ENCODE measurements at places on chromosomes 16 and 17.

DNA sequence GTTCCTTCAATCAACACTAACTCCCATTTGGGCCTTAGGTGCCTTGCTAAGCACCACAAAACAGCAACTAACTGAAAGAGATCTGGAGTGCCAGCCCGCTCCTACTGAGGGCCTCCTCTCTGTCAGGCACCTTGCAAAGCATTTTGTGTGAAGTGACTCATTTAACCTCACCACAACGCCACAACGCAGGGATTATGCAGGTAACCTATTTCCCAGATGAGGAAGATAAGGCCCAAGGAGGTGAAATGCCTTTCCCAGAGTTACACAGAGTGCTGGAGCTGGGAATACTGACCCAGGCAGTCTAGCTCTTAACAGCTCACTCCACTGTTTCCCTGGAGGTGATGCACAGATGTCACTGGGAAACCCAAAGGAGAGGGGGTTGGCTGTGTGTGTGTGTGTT lies 32.8 kb downstream of the DRC3 start:
- DNase-seq, result no peak

GRCh38 chr17:77363821-77364361 lies 223.1 kb downstream of the SEC14L1 start:
- DNase-seq, result no peak

DNA sequence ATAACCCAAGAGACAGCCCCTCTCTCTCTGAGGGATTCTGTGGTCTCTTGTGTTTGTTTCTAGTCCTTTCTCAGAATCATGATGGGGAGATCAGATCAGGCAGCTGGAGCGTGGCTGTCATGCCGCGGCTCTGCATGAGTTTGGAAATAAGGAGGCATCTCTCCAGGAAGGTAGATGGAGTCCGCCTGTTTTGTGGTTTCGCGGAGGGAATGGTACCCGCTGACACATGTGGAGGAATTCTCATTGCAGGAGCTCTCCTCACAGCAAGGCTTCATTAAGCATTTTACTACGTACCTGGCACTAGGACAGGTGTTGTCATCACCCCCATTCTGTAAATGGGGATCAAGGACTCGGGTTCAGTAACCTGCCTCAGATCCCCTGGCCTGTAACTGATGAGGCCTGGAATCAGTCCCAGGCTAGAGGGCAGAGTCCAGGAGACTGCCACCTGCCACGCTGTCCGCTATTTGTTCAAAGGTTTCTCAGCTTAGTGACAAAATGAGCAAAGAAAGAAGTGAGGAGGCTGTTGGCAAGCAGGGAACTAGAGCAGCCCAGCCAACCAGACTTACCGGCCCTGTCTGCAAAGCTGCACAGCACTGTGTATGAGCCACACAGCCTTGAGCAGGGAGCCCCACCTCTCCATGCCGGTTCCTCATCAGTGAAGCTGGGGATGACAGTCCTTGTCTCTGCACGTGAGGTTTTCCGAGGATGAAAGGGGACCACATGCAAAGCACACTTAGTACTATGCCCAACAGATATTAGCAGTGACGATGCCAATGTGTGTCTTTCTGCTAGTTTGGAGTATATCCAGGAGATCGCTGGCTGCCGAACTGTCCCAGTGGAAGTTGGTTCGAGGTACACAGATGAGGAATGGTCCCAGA lies 11.0 kb downstream of the KDM8 start:
- DNase-seq, result no peak

DNA sequence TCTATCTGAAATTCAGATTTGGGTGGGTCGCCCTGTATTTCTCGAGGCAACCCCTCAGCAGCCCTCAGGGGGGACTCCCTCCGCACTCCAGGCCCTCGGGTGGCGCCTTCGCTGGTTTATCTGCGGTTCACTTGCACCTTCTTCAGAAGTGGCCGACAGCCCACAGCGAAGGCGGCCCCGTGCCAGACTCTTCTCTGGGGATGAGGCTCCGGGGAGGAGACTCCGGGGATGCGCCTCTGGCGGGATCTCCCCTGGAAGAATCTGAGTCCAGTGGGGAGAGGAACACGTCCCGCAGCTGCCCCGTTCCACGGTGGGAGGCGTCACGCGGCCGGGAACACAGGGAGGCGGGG lies 63.9 kb upstream of the DNAJA2 start:
- no peak for DNase-seq

DNA sequence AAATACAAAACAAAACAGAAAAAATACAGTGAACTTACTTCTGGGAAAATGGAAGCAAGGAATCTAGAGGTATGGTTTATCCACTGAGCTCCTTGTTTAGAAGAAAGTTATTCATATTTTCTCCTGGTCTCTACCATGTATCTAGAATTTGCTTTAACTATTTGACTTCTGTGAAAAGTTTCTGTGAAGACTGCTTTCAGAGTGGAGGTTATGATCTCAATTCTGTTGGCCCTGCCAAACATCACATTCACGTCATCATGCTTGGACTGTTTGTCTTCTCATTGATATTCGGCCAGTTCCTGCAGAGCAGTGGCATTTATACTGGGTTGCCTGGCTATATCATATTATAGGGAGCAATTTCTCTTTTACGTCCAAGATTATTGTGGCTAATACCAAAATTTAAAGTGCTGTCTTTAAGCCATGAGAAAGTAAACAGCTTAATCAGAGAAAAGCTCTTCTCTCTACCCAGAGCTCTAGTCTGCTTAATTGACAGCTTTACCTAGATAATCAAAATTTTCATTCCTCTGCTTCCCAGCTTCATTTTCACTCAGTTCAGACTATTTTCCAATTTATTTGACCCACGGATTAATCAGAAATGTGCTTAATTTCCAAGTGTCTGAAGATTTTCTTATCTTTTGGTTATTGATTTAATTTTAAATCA lies at the start of gene ABCA8:
TSS of gene ABCA8 (minus strand) at position 212 of the 661 bp plus-strand sequence. CDS start 13,358 bp downstream, outside the sequence.
- DNase-seq, result no peak

DNA sequence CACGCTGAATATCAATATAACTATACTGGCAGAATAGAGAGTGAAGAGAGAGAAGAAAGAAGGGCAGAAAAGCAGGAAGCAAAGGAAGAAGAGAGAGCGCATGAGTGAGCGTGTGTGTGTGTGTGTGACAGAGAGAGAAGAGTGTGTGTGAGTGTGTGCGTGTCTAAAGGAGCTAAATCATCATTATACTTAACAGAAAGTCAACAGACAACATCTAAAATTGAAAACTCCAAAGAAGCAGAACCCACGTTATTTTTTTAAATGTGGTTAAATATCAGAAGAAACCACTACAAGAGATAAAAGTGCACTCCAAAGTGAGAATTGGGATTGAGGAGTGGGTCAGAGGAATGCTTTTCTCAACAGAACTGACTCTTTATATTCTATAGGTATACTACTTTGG lies 77.2 kb downstream of the BRIP1 start:
- DNase-seq, result no peak

- DNase-seq, result no peak
Observed at GRCh38 chr17:57537524-57538410, 207.3 kb downstream of the CCDC182 start.

- DNase-seq, result no peak
Observed at GRCh38 chr16:55658898-55659420, 3.2 kb downstream of the SLC6A2 start.

DNA sequence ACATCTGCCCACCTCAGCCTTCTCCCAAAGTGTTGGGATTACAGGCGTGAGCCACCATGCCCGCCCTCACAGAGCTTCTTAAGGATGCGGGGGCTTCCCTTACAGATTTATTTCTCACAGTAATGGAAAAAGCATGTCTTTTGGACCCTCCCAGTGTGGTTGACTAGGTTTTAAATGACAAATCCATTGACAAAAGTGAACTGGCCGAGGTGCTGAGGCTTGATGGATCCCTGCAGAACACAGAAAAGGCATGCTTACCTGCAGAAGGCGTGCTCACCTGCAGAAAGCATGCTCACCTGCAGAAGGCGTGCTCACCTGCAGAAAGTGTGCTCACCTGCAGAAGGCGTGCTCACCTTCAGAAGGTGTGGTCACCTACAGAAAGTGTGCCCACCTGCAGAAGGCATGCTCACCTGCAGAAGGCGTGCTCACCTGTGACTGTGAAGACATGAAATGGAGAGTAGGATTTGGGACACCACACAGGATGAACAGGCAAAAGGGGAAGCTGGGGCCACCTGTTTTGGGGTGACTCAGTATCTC lies 15.1 kb upstream of the BBS2 start:
- no peak for DNase-seq

GRCh38 chr16:64151990-64152767 lies 969.7 kb downstream of the CDH11 start:
- no peak for DNase-seq

- no peak for DNase-seq
Observed at GRCh38 chr16:27088216-27088615, 21.5 kb downstream of the C16orf82 start.

DNA sequence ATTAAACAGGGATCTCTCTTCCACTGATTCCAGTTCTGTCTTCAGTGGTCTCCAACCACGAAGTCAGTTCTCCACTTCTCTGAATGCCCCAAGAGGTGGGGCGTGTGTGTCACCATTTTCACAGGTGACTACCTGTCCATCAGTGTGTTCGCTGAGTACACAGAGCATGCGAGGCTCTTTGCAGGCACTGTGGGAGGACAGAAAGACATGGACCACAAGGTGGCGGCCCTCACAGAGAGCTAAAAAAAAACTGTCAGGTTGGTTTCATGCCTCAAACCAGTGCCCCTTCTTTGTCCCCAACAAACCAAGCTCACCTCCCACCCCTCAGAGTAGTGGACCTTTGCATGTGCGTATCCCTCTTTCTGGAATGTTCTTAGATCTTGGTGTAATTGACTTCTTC lies 13.8 kb downstream of the EMP2 start:
- DNase-seq, result no peak

DNA sequence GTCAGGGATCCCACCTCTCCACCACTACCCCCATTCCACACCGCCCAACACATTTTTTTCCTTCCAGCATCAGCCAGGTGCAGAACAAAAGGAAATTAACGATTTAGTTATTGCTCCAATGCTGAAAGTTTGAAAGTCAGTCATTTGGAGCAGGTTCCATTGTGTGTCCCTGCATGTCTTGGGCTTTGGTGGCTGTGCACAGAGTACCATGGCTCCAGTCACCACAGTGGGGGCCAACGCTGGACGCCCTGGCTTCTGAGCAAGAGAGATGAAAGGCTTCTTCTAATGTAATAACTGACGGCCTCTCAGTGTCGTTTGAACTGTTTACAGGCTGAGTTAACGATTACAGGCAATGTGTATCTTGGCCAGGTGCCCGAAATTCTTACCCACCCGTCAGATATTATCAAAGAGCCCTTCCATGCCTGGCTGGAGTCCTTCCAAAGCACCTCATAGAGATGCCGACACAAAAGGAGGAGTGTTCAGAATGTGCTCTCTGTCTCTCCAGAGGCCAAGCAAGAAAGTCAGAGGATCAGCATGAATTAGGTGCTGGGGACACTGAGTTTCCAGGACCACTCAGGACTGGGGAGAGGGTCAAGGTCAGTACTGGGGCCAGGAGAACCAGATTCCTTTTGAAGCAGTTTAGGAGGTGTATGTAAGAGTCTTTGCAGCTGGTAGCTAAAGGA lies 25.9 kb downstream of the RNF43 start:
- DNase-seq, result no peak

GRCh38 chr16:67388591-67388990 lies 4.7 kb downstream of the TPPP3 start:
- no peak for DNase-seq

DNA sequence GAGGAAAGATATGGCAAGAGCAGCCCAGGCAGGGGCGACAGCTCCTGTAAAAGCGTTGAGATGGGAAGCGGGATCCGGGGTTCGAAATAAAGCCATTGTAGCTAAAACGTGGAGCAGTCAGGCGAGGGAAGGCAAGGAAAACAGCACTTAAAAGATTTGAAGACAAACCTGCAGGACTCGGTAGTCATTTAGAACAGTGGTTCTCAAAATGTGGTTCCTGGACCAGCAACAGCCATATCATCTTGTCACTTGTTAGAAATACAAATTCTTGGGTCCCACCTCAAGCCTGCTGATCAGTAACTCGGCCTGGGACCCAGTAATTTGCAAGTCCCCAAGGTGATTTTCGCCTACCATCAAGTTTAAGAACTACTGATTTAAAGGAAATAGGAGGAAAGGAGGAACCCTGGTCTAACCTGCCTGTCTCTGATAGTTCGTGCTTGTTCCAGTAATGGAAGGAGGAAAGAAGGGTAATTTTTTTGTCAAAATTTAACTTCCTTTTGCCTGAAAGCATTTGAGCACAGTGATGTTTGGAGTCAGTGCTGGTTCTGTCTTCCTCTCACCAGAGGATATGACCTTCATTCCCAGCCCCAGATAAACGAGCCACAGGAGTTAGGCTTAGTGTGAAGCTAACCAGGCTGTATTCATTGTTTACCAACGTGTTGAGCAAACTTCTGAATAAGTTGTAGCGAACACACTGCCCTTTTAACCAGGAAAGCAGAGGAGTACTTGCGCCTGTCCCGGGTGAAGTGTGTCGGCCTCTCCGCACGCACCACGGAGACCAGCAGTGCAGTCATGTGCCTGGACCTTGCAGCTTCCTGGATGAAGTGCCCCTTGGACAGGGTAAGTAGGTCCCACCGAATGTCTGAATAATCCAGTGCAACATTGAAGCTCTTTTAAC lies 1.1 kb downstream of the ORC6 start:
- no peak for DNase-seq

GRCh38 chr16:50695017-50696000 lies 1.9 kb downstream of the NOD2 start:
- DNase-seq, result no peak

- DNase-seq, result no peak
Observed at GRCh38 chr17:4719684-4720221, 9.3 kb downstream of the ARRB2 start.

DNA sequence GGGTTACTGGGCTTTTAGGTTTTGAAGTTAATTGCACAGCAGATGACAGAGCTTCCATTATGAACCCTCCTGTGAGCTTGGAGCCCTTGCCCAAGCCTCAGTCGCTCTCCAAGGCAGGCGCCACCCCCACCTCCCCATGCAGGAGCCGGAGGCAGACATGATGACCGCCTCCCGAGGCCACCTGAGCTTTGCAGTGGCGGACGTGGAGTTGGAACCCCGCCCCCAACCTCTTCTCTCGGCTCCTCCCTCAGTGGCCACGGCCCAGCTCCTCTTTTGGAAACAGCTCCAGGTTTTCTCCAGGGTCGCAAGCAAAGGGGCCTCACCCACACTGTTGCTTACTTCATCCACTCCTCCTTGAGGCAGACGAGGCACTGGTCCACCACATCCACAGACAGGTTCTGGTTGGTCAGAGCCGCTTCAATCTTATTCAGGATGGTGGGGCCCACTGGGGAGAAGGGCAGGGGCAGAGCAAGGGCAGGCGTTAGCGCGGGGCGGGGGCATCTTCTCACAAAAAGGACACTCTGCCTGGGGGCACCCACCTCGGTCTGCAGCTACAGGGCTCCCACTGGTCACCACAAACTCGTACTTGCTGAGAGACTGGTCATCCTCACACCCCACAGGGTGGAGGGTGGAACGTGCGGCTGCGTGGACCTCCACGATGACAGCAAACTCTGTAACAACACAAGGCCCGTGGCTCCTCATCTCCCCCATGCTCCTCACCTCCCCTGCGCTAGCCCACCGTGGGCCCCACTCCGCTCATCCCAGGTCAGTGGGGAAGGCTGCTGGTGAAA lies 8.7 kb upstream of the PLD6 start:
- no peak for DNase-seq

DNA sequence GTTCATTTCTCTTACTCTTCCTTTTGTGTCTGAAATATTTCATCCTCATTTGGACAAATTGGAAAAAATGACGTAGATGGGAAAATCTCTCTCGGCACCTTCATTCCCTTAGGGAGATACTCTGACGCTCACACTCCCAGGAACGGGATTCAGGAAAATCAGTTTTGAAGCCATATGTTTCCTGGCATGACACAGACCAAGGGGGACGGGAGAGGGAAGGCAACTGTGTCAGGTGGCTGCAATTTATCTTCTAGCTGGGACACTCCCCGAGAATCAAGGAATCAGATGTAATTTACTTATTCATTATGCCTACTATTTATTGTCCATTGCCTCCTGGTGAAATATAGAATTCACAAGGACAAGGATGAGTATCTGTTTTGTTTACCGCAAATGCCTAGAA lies 65.5 kb downstream of the IRX5 start:
- DNase-seq, result no peak

Data from CD4-positive, alpha-beta memory T cell (primary cell).